ENCODE measurements at places on chromosomes 2 and 18.

GRCh38 chr2:51597086-51597485, 565.2 kb upstream of the NRXN1 start:
- no peak for DNase-seq

- no peak for DNase-seq
These were observed 109.8 kb upstream of the ZNF516 start for GRCh38 chr18:76604935-76605240.

DNA sequence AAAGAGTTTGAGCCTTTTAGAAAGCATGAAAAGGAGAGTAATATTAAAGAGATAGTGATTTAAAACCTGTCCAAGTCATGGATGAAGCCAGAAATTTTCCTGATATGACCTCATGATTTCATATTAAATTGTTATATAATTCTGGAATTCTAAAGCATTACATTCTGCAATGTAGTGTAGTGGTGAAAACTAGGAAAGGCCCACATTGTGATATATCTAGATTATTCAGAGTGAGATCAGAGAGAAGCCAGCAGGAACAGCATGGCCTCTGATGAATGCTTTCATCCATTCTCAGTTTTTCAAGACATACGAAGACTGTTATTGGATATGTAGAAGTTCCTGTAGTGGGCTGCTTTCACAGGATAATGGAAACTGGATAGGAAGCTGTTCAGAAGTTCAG, 98.8 kb downstream of the LCLAT1 start:
- no peak for DNase-seq

- no peak for DNase-seq
These were observed 72.2 kb downstream of the MAP2 start for GRCh38 chr2:209495855-209496585.

- DNase-seq, result no peak
These were observed 47.8 kb downstream of the TMEM17 start for GRCh38 chr2:62458206-62458641.

GRCh38 chr2:203781151-203781550, 74.7 kb downstream of the CD28 start:
- DNase-seq, result no peak

DNA sequence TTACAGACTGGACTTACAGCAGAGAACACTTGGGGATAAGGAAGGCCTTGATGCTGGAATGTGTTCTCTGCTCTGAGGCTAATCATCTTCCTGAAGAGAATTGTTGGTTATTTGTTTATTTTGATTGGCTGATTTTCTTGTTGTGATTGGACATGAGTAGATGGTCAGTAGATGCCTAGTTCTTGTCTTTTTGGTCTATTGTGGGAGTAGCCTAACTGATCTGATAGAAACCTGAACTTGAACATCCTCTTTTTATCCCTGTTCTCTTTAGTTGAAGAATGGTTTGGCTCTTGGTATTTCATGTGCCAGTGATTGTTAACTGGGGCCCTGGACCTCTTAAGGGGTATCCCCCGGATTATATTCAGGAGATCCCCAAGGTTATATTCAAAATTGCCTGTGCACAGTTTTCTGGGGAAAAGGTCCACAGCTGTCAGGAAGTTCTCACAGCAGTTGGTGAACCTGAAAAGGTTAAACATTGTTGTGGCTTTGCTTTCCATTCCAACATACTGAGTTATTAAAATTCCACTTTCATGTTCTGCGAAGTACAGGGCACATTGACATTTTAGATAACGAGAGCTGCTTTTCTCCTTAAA, 13.6 kb downstream of the TWSG1 start:
- no peak for DNase-seq

GRCh38 chr2:177633111-177633510, 240.5 kb downstream of the AGPS start:
- DNase-seq, result no peak

DNA sequence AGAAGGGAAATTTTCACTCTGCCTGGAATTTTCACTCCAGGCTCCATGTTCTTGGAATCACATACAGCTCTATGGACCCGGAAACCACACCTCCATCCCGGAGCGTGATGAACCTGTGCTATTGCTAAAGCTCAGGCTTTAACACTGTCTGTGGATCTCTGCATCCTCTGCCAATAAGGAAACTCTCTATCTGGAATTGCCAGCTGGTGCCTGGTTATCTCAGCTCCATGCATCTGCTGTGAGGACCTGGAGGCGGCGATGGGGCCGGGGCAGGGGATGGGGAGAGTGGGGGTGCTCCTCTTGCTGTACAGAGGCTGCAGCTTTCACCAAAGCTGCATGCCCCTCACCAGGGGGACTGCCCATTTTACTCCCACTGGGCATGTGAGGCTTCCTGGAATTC, 754.0 kb upstream of the SOX11 start:
- DNase-seq, result no peak

DNA sequence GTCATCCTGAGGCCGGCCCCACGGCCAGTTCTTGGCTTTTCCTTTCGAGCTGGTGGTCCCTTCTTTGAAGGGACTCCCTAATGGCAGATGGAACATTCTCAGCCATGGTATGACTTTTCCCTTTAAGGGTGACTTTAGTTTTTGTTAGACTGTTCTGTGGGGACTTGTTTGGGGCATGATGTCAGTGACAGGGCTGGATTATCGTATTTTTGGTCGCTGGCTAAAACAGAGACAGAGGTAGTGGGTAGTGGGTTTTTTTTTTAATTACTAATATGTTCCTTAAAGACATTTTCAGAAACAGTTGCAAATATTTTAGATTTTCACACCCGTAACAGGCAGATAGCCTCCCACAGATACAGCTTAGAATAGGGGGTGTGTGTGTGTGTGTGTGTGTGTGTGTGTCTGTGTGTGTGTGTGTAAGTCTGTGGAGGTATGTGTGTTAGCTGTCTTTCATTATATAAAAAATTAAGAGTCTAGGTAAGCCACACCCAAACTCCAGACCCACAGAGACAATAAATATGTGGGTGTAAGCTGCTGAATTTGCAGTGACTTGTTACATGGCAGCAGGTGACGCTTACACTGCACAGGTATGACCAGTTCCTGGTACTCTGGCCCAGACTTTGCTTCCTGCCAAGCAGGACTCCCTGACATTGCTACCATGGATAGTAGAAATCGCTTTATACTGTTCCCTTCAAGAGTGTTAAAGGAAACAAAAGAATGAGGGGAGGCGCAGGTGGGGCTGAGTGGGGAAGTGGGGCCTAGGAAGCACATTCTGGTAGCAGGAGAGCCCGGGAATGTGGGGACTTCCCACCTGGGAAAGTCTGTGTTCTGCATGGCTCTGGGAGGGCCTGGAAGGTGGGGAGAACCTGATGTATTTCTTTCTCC, 20.9 kb downstream of the NCK2 start:
- DNase-seq, result no peak

DNA sequence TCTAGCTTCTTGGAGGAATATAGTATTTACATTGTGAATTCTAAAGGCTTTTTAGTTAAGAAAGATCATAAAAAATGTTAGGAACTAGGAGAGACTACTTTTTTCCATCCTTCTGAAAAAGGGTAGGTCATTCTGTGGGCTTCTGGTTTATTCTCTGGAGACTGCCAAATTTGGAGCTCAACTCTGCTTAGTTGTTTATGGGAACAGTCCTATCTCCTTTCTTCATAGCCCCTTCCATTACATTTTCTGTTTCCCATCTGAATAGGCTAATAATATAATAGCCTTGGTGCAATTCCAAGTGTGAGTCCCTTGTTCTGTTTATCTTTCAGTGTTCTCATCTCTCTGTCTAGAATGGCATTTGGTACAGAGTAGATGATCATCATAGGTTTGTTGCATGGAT, 15.6 kb downstream of the LAMA3 start:
- no peak for DNase-seq

DNA sequence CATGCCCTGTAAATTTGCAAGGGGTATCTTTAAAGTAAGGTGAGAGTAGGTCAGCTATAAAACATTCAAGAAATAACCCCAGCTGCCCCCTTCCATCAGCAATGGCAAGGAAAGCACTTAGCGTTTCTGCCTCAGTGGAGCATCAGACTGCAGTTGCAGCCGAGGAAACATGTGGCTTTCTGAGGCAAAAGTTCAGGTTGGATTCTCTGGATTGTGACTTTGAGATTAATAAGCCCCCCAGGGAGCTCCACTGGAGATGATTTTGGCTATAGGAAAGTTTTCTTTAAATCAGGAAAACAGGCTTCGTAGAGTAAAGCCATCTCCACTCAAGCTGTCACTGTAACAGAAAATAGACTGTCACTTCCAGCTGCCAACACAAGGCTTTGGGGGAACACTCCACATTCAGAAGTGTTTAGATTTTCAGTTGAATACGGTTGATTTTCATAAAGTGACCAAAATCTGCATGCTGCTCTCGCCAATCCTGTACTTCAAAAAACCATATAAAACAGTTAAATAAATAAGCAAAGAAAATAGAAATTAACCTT, 15.3 kb upstream of the RIT2 start:
- DNase-seq, result no peak

Measured in right kidney (tissue), 9 donors.